Right ventricle myocardium inferior (tissue), 1 donor: ENCODE measurements at places on chromosomes 3 and 15. TPM values are rescaled to one million over a fixed set of nuclear protein-coding genes. Genes with fewer than 3 reads are reported as not detected.

DNA sequence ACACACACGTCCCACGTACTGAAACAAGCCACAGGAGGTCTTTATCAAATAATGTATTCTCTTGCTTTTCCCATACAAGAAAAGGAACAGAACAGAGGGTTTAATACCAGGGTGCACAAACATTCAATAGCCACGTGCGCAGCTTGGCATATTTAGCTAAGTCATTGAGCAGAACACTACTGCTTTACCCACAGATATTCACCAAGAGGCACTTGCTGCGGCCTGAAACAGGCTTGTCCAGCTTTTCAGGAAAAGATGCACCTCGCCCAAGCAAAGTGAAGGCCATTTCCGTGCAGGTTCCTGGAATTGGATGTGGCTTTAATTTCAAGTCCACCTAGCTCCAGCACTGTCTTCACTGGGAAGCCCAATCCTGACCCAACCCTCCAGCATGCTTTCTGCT is 17.6 kb downstream of the ZDHHC3 start:
- no peak for DNase-seq

GRCh38 chr3:116084999-116085791 is 360.1 kb downstream of the LSAMP start:
- DNase-seq = no peak

DNA sequence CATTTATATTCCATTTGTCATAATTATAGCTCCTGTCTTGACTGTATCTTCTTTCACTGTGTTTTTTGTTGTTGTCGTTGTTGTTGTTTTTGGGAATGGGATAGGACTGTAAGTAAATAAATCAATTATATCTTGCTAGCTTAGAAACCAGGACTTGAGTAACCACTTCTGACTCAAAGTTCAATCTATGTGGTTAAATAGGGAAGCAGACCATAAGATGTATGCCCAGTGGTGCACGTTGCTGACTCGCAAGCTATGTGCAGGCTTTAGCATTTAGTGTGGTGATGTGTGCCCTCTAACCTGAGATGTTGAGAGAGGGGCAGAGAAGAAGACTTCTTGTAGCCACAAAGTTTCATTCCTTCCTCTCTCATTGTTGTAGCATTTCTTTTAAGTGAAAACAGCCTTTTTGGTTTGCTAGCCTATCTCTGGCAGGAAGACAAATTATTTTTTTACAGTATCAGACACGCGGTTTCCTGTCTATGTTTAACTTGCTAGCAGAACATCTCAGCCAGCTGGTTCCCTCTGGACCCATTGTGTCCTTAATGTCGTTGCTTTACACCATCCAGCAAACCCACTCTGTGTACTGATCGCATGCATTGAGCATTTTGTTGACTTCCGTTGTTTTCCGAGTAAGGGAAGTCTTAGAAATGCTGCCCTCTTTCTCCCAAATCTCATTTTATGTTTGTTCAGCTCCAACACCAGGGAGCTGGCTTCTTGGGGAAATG is 52.1 kb downstream of the TGFBR2 start:
- no peak for DNase-seq

DNA sequence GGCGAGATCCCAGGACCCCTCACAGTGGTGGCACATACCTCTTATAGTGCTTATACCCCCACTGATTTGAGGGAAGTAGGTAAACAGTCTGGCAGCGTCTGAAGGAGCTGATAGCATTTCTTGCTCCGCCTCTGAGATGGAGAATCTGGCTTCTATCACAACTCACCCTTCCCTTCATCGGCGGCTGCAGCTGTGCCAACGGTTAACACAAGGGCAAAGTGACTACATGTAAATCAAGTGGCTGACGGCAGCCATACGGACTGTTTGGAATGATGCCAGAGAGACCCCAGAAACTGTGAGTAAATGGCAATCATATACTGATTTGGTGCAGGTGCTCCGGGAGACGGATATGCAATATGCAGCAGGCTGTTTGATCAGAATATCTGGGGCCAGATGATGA is 66.8 kb upstream of the UNC13C start:
- no peak for DNase-seq

DNA sequence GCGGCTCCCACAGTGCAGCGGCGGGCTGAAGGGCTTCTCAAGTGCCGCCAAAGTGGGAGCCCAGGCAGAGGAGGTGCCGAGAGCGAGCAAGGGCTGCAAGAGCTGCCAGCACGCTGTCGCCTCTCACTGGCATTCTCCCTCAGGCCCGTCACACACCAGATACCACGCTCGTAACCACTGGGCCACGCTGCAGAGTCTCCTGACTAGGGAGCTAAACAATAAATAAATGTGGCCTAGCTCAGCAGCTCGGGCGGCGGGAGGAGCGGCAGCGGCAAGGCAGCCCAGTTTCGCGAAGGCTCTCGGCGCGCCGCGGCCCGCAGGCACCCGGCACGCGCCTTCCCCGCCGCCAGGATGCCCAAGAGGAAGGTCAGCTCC is 55.9 kb upstream of the FAM174B start:
- DNase-seq = no peak

DNA sequence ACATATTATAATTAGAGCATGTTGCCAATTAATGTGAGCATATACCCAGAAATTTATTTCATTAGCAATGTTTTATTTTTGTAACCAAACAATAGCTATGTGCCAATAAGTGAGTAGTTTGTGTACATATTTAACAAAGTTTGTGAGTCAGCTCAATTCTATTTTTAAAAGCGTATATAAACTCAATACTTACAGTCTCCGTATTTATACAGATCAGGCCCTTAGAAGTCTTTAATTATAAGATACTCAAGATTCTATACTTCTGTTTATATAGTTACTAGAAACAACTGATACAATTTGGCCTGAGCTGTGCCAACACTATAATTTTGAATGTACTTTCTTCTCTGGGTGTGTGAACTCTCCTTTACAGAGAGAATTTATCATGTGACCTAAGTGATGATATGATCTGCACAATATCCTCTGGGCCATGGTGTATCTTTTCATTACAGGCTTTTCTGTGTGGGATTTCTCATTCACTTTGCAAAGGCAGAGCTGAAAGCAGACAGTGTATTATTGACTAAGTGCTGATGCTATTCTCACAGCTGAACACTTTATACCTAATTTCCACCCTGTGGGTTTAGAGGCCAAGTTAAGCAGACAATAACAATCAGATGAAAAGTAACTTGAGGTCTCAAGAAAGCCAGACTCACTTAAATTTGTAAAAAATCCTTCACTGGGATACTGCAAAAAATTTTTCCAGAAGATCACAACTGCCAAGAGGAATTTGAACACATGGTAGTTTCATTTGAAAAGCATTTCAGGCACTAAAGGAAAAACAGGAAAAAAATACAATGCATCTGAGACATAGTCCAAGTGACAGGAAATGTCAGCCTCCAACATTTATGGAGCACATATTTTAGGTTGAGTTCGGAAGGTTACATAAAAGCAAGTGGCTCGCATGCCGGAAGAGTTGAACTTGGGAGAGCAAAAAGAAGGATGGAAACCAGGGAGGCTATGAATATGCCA is 277.9 kb upstream of the SEMA6D start:
- DNase-seq = no peak

DNA sequence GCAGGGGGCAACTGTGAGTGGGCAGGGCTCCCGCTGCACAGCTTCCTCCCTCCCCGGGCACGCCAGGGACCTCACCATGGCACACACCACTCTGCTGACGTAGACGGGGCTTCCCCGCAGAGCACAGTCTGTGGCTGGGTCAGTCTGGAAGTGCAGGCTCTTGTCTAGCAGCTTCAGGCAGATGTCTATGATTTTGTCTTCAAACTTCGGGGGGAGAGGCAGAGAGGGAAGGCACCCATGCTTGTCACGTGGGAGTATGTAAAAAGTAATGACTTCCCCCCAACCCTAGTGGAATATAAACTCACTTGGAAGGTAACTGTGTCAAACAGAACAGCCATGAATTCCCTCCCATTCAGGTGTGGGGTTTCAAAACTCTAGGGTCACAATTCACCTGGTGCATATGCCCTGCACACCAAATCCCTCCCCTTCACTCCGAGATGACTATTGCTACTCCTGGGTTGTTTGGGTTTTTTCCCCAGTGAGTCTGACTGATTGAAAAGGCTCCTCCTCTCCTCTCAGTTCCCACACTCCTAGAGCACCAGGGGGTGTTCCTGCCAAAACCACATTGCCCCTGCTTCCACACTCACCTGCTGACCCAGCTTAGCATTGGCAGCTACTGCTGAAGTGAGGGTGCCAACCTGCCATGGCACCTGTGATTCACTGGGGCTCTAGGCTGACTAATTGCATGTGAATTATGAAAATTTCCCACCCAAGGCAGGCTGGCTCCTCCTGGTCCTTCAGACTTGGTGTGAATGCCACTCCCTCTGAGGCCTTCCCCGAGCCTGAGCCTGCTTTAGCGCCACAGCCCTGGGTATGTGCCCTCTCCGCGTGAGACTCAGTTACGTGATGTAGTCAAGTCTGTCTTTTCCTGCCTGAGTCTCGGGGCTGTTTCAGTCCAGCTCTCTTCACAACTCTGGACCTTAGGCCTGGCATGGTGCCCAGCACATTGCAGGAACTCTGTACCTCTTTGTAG is 13.0 kb downstream of the TGM5 start:
- no peak for DNase-seq

DNA sequence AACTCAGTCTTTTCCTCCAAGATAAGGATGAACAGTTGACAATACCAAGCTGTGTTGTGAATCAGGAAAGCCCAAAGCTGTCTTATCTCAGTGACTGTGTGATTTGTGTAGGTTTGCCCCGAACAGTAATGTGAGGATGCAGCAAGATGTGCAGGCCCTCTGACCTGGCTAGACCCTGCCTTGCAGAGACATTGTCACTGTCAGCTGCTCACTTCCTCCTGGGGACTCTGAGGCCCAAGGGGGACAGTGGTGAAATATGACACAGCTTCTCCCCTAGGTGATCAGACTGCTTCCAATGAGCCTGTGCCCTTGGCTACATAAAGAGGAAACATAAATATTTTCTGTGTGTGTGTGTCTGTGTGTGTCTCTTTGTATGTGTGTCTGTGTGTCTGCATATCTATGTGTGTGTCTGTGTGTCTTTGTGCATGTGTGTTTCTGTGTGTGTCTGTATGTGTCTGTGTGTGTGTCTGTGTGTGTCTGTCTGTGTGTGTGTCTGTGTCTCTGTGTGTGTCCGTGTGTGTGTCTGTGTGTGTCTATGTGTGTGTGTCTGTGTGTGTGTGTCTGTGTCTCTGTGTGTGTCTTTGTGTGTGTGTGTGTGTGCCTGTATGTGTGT is 21.7 kb downstream of the LRRK1 start:
- DNase-seq = no peak

Gene CSPG4
- 7.8 TPM for total RNA-seq

Gene TIMP4
- total RNA-seq = 23.8 TPM
